ENCODE measurements at places on chromosomes 16 and 17.

DNA sequence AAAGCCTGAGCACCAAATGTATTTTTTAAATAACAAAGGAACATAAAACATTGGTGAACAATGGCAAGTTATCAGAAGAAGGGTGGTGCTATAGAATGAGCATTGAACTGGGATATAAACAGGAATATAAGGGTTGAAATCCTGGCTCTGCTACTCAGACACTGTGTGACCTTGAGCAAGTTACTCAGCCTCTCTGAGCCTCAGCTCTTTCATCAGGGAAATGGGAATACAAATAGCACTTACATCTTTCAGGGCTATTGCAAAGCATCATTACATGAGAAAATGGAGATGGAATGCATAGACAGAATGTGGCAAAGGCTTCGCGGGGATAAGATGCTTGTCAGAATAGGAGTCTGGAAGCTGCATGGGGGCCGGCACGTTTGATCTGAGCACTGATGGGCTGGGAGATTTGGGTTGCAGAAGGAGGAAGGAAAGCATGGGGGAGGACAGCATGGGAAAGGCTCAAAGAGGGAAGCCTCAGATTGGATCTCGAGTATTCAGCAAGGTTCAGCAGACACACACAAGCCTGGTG is 4.8 kb upstream of the CDH5 start:
- DNase-seq, result no peak

DNA sequence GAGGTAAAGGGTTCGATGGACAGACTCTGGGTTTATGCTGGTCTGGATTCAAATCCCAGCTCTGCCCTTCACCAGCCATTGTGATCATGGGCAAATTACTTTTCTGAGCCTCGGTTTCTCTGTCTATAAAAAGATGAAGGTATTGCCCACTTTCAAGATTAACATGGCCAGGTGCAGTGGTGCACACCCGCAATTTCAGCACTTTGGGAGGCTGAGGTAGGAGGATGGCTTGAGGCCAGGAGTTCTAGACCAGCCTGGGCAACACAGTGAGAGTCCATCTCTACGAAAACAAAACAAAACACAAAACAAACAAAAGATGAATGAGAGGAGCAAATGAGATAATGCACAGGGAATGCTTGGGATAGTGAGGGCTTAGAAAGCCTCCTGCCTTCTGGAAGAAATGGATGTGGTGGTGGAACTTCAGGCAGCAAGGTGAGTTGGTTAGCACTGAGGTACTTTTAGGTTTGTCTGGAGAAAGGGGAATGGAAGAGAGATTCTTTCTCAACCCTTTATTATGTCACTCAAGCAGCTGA is 8.5 kb downstream of the ADGRG3 start:
- DNase-seq, result no peak

DNA sequence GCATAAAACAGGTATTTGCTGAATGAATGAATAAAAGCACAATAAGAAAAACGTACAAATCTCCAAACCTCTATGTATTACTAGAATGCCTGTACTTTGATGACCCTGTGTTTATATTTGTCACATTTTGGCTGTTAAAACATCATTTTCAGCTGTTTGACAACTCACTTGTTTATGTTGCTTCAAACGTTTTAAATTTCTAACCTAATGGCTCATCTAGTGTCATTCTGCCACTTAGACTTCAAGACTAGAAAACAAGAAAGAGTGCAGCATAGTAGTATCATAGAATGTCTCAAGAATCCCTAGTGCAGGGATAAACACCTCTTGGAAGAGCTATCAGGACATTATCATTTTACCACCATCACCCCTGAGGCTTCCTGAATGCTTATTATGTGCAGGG is 19.4 kb upstream of the PMP22 start:
- no peak for DNase-seq

DNA sequence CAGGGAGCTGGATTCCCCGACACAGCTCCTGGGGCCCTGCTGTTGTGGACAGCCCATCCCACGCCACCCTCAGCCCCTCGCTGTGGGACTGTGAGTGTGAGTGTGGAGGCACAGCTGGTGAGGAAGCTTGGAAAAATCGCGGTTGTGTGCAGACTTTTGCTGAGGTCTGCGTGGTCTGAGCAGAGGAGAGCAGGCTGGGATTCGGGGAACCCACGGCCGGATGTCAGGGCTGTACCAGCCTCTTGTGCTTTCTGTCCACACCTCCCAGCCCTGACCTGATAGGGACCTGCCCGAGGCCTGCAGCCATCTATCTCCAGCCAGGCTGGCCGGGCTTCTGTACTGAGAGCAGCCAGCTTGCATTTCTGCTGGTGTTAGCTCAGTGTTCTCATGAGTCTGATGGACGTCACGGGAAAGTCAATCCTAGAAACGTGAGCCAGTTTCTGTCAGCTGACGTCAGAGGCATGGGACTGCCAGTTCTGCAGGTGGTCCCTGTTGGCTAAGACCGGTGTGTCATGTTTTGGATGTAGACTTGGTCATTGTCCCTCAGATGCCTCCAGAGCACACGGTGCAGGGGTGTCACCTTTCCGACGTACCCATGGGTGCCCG is 72.8 kb upstream of the ZNF750 start:
- no peak for DNase-seq

DNA sequence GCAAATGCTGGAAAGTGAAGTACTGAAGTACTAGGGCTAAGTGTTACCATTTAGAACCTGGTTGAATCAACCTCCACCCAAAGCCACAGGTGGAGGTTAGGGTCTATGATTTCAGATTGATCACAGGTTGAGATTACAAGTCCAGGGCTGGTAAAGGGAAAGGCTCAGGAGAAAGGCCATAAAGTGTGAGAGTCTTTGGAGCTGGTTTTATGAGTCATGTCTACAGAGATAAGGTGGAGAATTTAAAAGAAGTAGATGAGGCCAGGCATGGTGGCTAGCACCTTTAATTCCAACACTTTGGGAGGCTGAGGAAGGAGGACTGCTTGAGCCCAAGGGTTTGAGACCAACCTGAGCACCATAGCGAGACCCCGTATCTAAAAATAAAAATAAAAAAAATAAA is 221.7 kb upstream of the CDH11 start:
- DNase-seq, result no peak

GRCh38 chr17:17391668-17392370 is 85.0 kb upstream of the MED9 start:
- peak; percentile 47 for DNase-seq

DNA sequence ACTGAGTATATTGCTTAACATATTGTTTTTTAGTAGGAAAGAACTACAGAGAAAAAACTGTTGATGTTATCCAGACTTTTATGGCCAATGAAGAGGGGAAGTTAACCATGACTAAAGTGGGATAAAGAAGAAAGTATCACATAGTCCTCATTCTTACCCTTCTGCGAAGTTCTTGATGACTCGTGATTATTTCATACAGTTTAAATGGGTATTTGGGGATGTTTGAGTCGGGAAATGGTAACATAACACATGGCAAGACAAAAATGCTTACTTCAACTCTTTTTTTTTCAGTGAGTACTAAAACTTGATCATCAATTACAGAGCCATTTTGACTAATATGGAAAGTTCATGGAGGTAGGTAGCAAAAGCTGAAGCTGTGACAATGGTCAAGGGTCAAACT is 4.9 kb downstream of the POLG2 start:
- DNase-seq, result no peak

GRCh38 chr17:82751171-82751570 is 694 bp upstream of the TBCD start:
- no peak for DNase-seq

- DNase-seq, result no peak
These were observed 20.2 kb upstream of the CPSF4L start for GRCh38 chr17:73281928-73282327.

- no peak for DNase-seq
These were observed 6.4 kb downstream of the KDM6B start for GRCh38 chr17:7840441-7840840.

DNA sequence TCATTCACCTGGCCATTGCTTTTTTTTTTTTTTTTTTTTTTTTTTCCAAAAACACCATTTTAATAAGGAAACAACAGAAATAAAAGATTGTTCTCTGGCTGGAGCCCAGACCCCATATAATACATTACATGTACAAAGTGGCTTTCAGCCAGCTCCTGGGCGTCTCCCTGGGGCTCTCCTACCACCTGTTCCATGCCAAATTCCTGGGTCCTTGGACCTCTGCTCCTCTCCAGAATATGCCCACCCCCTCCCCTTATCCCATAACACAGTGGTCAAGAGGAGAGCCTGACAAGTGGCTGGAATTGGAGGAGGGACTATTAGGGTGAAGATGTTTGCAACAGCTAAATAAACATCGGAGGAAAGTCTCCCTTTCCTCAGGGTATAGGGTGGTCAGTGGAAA is 3.6 kb upstream of the PHF12 start:
- no peak for DNase-seq

GRCh38 chr16:814974-815373 is 14.4 kb upstream of the GNG13 start:
- no peak for DNase-seq

DNA sequence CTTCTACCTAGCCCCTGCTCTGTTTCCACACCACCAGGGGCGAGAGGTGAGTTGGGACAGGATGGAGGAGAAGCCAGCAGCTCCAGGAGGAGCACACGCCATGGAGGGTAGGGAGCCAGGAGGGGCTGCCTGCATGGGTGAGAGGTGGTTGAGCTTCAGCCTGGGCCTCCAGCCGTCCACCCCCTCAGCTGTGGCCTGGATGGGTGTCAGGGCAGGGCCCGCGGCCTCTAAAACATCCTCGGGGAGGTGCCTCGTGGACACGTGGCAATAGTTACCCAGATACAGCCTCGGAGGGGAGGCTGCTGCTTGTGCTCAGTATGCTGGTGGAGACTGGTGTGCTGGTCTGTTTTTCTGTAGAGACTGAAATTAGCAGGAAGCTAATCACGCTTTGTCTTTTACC is 104.7 kb upstream of the GSE1 start:
- DNase-seq, result no peak

DNA sequence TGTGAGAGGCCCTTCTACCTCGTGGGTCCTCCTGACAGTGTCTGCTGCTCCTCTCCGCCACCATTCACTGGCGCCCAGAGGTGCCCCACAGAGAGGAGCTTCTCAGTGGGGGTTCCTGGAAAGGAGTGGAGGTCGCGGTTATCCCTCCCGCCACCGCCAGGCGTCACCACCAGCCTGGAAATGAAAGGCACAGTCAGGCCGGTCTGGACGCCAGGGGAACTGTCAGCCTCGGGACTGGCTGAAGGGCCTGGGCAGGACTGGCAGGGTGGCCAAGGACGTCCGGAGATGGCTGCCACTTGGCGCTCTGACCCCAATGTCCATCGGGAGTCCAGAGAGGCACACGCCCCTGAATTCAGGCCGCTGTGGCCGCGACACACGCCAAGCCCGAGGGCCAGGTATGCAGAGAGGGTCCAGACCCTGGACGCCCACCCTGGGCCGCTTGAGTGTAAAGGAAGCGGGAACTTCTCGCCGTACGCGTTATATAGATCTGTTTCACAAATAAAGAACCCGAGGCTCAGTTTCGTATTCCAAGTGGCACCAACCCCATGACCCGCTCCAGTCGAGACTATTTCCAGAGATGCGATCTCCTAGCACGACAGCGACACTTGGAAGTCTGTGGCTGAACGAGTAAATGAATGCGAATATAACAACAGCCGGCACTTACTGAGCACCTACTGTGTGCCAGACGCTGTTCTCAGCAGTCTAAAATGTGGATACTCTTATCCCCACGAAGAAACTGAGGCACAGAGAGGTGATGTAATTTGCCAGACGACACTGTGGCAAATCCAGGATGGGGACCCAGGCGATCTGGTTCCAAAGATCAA is 7.6 kb upstream of the NXPH3 start:
- DNase-seq, result peak; percentile 91

GRCh38 chr17:78127888-78128550 is 536 bp downstream of the TMC6 start:
- peak; percentile 55 for DNase-seq

DNA sequence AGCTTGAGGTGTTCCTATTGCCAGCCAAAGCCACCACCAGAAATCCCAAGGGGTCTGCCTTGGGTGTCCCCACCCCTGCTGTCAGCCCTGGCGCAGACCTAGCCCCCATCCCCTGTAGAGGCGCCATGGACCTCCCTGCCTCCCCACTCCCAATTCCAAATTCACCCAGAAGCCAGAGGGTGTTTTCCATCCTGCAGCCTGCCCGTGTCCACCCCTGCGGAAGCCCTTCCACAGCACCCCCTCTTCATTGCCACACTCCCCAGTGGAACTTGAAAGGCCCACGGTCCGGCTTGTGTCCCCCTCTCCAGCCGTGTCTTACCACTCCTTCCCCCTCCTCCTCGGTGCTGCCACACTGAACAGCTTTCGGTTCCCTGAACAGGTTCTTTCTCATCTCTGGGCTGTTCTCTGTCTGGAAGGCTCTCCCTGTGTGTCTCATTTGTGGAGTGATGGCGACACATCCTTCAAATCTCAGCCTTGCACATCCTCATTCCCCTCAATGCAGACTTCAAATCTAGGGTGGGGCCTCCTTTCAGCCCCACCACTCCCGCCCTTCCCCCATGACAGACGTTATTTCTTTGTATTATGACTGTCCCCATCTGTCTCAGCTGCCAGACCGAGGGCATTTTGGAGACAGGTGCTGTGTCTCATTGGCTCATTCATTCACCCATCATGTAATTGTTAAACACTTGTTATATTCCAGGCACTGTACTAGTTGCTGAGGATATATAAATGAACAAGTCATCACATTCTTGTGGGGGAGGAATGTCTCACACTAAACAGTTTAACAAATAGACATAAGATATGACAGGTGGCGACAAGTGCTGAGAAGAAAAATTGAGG is 36.3 kb downstream of the ADGRG5 start:
- no peak for DNase-seq

- DNase-seq, result peak; percentile 15
These were observed 137.9 kb downstream of the CDH11 start for GRCh38 chr16:64983963-64984362.

- DNase-seq, result peak; percentile 67
These were observed 78.6 kb downstream of the COPRS start for GRCh38 chr17:31780483-31780882.

Data from hematopoietic multipotent progenitor cell treated with erythropoietin and hydrocortisone succinate and interleukin-3 and kit ligand, for 6 days (in vitro differentiated cells).